RPMI7951 (cell line): ENCODE measurements at places on chromosomes 16 and 17. TPM values are rescaled to one million over a fixed set of nuclear protein-coding genes. Genes with fewer than 3 reads are reported as not detected.

DNA sequence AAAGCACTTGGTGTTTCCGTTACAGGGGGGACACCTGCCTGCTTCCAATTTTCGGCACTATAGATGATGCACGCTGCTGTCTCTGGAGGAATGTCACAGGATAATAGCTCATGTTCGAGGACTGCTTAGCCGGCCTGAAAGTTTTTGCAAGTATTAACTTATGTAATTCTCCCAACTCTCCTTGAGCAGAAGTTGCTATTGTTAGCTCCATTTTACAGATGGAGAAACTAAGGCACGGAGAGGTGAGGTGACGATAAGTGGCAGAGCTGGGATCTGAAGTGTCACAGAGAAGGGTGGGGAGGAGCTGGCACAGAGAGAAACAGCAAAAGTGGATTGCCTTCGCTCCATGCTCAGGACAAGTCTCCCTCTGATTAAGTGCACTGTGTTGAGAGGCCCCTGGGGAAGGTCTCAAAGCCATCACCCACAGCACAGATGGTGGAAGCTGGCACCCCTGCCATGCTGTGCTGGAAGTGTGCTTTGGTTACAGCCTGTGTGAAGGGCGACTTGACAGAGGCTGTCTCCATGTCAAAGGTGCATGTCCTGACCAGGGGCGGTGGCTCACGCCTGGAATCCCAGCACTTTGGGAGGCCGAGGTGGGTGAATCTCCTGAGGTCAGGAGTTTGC, 40.8 kb upstream of the MEAK7 start:
- DNase-seq: no peak

DNA sequence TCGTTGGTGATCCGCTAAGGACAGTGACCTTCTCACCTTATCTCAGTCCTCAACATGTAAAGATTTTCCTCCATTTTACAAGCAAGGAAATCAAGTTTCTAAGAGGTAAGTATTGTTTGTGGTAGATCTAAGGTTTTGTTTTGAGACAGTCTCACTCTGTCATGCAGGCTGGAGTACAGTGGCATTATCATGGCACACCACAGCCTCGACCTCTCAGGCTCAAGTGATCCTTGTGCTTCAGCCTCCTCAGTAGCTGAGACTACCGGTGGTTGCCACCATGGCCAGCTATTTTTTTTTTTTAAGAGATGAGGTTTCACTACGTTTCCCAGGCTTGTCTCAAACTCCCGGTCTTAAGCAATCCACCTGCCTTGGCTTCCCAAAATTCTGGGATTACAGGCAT, 34.9 kb downstream of the PRKCA start:
- DNase-seq: no peak

DNA sequence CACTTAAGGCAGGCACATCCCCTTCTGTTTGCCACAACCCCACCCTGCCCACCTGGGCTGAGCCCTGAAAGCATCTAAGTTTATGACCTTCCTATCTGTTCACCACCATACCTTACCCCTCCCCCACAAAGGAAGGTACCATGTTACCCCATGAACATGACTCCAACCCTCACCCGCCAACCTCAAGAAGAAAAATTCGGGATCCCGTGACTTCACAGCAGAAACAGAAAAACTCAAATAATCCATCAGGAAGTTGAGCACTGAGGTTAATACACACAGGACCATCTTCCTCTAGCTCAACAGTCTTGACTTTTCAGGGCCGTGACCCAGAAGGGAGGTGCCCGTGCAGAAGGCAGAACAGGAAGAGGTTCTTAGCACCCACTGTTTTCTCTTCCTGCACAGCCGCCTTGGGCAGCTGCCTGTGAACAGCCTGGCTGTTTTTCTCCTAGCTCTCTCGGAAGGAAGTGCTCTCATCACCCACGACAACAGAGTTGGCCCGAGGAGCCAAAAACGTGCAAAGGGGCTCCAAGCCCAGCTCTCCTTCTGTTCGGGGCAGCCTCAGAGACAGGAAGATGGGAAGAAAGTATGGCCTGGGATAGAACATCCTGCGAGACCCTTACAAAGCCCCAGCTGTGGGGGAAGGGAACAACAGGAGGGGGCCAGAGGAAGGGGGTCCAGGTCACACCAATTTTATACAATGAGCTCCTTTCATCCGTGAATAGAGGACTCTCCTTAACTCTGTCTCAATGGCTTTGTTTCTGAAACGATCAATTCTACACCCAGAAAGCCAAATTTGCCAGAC, 101.1 kb downstream of the XYLT1 start:
- DNase-seq: peak; percentile 43

- DNase-seq: no peak
Observed at GRCh38 chr16:48269011-48269410, 21.7 kb upstream of the ABCC11 start.

DNA sequence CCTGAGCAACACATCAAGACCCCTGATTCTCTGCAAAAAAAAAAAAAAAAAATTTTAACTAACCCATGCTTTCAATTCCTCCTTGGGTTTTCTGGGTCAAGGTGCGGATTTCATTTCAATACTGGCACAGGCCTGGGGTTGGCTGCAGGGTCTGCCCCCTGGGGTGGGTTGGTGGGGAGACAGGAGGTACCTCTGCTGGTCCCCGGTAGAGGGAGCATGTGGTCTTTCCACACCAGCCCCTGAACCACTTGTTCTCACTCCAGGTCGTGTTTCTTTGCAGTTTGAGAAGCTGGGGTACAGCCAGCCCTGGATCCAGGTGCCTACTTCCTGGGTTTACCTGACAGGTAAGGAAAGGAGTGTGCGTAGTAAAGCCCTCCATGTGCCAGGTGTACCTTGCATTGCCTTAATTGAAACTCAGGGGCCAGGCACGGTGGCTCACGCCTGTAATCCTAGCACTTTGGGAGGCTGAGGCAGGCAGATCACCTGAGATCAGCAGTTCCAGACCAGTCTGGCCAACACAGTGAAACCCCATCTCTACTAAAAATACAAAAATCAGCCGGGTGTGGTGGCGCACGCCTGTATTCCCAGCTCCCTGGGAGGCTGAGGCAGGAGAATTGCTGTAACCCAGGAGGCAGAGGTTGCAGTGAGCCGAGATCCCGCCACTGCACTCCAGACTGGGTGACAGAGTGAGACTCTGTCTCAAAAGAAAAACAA, 21.8 kb downstream of the SDR42E2 start:
- no peak for DNase-seq

GRCh38 chr17:17019891-17020456, 22.3 kb upstream of the MPRIP start:
- no peak for DNase-seq

- no peak for DNase-seq
Observed at GRCh38 chr16:59192551-59193199, 458.6 kb upstream of the GOT2 start.

DNA sequence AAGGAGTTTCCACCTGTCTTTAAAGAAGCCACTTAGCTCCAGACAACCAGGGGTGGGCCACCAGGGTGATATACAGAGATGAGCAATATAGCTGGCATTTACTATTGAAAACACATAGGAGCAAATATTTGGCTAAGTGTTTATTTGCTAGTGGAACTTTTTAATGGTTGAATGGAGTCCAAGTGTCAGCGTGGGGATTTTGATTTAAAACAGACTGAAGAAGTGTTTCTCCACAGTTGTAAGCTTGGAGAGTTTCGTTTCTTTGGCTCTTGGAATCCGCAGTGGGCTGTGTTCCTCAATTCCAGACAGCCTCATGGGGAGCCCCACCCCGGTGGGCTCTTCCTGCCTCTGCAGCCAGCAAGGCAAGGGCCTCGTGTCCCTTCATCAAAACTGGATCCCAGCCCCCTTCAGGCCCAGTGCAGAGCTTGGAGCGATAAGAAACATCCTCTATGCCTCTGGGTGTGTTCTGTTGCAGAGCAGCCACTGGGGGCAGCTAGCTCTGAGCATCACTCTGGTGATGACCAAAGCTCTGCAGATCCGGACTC, 36.1 kb downstream of the NOG start:
- peak; percentile 10 for DNase-seq

GRCh38 chr16:25014500-25015147, 545 bp downstream of the ARHGAP17 start:
- DNase-seq: peak; percentile 54

DNA sequence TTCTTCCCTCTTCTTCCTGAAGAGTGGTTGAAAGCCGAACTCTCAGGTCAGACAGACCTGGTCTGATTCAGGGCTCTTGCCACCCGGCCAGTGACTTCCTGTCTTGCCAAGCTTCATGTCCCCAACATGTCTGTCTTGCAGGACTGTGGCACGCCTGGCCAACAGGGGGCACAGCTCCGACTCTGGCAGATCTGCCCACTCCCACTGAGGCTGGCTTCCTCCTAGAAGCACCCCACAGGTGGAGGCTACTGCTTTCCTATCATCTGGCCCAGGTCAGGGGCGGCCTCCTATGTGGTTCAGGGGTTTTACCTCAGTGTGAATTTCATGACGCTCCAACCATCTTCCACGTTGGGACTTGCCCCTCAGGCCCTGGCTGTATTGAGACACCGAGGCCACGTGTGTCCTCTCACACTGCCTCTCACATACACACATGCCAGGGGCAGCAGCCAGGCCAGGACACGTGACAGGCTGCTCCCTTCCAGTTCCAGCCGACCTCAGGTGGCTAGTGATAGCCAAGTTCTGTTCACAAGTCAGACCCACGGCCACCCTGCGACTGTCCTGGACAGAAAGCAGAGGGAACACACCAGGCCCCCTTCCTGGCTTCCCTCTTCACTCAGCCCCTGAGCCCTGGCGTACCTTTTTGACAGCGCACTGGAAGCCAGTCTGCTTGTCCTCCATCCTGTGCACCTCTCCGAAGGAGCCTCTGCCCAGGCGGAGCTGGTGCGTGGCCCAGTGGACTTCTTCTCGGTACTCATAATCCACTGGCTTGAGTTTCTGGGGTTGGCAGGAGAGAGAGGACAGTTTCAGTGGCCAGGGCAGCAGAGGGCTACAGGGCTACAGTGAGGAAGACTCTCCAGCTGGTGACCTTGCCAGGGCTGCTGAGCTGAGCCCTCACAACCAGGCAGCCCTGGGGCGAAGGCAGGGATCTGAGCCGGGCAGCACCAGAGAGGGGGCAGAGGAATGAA, 22.6 kb upstream of the SPATA32 start:
- DNase-seq: no peak

GRCh38 chr17:81711814-81712467, at the start of gene SLC25A10:
SLC25A10 (plus strand) TSS chr17:81712284; CDS start chr17:81712427, 143 bp downstream.
- DNase-seq: peak; percentile 67

DNA sequence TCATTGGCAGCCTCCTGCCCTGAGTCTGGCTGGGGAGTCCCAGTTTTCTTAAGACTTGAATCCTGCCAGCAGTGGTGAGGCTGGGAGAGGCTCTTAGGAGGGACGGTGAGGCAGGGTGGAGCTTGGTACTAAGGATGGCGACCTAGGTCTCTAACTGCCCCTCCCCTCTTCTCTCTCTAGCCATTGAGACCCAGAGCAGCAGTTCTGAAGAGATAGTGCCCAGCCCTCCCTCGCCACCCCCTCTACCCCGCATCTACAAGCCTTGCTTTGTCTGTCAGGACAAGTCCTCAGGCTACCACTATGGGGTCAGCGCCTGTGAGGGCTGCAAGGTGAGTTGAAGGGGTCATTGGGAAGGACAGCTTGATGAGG, 16.4 kb downstream of the GJD3 start:
- no peak for DNase-seq

GRCh38 chr16:87645802-87646201, 43.5 kb downstream of the JPH3 start:
- DNase-seq: no peak

DNA sequence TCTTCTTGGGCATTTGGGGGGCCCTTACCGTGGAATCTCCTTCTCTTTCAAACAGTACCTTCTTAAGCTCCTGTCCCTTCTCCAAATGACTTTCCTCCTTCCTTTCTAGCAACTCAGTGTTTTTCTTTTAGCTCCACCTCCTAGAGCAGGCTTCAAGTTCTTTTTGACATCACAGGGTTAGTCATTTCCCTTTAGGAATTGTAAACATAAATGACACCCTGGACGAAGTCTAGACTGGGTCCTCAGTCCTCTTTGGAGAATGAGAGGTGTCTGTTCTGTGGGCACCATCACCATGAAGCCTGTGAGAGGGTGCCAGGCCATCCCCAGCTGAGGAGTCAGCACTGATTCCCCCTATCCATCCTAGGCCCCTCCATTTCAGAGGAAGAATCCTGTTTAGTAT, 94.7 kb downstream of the SALL1 start:
- DNase-seq: no peak

DNA sequence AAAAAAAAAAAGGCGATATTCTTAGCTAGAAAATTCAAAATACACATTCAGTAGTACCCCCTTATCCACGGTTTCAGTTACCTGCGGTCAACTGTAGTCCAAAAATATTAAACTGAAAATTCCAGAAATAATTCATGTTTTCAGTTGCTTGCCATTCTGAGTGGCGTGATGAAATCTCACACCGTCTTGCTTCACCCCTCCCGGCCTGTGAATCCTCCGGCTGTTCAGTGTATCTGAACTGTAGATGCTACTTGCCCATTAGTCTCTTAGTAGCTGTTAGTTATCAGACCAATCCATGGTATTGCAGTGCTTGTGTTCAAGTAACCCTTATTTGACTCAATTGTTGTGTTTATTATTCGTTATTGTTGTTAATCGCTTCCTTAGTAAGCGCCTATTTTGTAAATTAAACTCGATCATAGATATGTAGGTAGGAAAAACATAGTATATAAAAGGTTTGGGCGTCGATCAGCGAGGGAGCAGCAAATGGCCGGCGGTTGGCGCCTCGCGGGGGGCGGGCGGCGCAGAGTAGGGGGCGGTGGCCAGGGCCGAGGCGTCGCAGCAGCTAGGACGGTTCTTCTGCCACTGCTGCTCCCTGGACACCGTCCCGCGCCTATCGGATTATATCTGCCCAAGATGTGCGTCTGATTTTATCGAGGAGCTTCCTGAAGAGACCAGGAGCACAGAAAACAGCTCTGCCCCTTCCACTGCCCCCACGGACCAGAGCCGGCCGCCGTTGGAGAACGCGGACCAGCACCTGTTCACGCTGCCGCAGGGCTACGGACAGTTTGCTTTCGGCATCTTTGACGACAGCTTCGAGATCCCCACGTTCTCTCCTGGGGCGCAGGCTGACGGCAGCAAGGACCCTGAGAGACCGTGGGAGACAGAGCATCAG, 39.8 kb upstream of the AKAP1 start:
- no peak for DNase-seq

DNA sequence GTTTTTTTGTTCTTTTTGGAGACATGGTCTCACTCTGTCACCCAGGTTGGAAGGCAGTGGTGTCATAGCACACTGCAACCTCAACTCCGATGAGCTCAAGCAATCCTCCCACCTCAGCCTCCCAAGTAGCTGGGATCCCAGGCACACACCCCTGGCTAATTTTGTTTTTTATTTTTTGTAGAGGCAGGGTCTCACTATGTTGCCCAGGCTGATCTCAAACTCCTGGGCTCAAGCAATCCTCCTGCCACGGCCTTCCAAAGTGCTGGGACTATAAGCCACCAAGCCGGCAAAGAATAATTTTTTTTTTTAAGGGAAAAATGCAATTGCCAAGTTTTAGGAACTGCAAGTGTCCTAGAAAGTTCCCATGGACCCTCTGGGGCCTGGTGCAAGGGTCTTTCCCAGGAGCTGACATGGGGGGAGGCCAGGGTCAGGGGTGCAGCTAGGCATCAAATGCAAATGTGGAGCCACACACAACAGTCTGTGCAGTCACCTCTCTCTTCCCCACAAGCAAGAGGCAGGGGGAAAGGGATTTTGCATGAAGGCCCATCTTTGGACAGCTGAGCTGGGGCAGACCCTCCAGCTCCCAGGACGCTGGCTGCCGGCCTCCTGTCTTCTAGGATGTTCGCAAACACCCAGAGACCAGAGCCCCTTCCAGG, 20.1 kb upstream of the BCAR1 start:
- no peak for DNase-seq

The OR1F1 gene
- 0.36 TPM in 1 of 2 replicates, not detected in the other for total RNA-seq

The GUCY2D gene
- not detected in 2 replicates for total RNA-seq

The CHST5 gene
- total RNA-seq: not detected in 2 replicates

The GPRC5C gene
- total RNA-seq: 133 and 154 TPM in 2 replicates

The GALK1 gene
- 37.0 and 44.2 TPM in 2 replicates for total RNA-seq

The G6PC1 gene
- not detected in 2 replicates for total RNA-seq
